ENCODE measurements at places on chromosomes 1 and 21.
A peak's percentile ranks its signal among the peaks of the same experiment; 100 is the strongest.

DNA sequence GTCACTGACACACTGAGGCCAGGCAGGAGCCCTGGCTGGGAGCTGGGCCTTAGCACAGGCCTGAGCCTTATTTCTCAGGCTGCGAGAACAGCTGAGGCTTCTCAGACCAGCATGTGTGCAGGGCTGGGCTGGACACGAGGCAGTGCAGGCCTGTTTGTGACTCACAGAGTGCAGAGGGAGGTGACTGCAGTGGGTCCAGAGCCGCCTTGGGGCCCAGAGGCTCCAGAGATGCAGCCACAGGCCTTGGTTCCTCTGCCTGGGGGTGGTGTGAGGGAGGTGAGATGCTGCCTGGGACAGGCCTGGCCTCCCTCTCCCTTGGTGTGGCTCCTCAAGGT is 61.2 kb upstream of the ETV3 start:
- no peak for DNase-seq

DNA sequence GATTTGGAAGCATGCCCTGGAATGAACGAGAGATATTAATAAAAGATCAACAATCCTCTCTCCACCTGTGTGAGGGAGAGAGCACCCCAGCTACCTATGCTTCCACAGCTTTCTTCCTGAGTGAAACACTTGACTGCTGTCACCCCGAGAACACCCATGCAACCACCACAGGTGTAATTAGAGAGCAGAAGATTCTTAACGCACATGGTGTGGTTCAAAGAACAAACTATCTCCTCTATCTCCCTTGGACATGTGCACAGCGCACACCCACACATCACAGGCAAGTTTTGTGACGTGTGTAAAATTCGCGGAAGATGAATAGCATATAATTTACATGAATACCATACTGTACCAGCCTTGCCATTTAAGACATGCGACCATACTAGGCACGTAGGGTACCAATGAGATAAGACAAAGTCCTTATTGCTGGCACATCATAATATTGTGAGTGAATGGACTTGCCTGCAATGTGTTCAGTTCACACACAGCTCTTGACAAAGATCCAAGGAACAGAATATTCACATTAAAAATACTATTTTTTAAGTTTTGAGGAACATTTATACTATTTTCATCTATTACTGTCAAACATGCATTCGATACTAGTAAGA is 11.6 kb downstream of the ERRFI1 start:
- no peak for DNase-seq

GRCh38 chr1:117097443-117097842 is 24.1 kb downstream of the TRIM45 start:
- no peak for DNase-seq

DNA sequence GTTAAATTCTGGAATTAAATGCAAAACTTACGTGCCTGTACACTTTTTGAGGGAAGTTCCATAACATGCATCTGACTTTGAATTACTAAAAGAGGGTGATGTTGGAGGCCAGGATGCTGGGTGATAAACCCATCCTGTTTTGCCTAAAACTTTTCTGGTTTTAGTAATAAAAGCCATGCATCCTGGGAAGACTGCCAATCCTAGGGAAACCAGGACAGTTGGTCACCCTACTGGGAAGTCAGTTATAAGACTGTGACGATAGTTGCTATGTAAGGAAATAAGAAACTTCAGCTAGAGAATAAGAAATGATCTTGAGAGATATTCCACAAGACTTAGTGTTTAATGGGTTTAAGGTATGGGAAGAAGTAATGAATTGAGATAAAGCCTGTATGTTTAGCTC is 336.6 kb upstream of the LYPLAL1 start:
- no peak for DNase-seq

DNA sequence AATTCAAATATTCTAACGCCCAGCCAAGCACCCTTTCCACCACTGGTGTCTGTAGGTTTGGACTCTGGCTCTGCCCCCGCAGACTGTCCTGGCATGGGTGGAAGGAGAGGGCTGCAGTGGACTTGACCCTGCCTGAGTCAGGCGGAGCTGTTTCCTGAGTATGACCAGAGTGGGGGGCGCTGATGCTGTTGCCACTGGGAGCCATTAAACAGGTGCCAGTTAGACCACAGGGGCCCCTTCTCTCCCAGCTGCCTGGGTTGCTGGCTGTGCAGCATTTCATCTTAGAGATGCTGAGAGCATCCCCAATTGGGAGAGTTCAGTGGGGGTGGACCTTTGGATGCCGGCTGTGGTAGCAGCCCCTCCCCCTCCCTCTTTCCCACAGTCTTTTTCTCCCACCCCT is 539.5 kb downstream of the MATN1 start:
- no peak for DNase-seq

DNA sequence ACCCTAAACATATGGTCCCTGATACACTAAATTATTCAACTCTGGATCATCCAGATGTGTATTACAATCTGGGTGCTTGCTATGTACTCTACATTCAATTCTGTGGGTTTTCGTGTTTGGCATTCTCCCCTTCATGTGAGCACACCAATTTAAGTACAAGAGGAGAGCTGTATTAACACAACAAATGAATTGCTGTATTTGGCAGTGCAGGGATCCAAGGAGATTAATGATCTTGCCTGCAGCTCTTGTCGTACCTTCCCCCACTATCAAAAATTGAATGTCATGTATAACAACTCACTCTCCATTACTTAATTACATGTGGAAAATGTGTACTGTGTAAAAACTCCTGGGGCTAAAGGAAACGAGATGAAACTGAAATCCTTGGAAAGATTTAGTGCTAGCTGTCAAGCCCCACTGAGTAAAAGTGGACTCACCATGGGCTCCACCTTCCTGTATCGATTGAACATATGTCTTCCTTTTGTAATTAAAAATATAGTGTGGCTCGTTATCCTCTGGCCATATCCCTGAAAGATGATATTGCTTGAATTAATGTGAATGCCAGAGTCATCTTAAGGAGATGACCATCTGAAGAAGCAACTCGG is 172.2 kb upstream of the L1TD1 start:
- DNase-seq: no peak

- no peak for DNase-seq
These were observed 21.3 kb upstream of the TARBP1 start for GRCh38 chr1:234500269-234500668.

- DNase-seq: no peak
These were observed 218.0 kb downstream of the DENND1B start for GRCh38 chr1:197557302-197557701.

GRCh38 chr21:41584603-41585176 is 76.7 kb upstream of the TMPRSS2 start:
- no peak for DNase-seq

- no peak for DNase-seq
These were observed 6.2 kb downstream of the ZMYM1 start for GRCh38 chr1:35085421-35085820.

DNA sequence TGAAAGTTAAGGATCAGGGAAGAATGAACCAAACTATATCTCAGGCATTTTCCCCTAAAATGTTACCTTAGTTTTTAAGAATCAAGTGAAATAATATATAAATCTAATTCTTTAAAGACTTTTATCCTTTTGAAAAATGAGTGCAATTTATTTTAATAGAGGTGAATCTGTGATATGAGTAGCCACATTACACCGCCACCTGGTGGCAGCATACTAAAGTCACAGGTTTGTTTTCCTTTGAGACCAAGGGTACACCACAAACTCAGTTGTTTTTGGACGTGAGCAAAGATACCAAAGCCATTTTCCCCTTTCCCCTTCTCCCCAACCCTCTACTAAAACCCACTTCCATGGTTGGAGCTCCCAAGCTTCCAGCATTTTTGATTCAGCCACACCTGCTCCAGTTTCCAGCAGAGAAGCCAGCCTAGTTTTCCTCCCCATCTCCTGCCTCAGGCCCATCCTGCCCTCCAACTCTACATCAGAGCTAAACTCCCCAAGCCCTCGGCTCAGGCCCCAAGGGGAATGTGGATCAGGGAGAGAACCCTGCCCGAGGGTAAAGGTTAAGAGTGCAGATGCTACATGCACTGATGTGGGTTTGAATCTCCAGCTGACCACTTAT is 22.9 kb upstream of the LDLRAP1 start:
- peak; percentile 43 for DNase-seq

GRCh38 chr1:220918285-220918951 is 39.2 kb downstream of the HLX start:
- DNase-seq: no peak

- DNase-seq: no peak
These were observed 117.1 kb upstream of the IFFO2 start for GRCh38 chr1:19073311-19074186.

GRCh38 chr21:39666026-39666425 is 53.3 kb downstream of the B3GALT5 start:
- no peak for DNase-seq

GRCh38 chr1:199907361-199907760 is 120.1 kb upstream of the NR5A2 start:
- DNase-seq: no peak

- DNase-seq: no peak
These were observed 3.8 kb downstream of the PTAFR start for GRCh38 chr1:28172713-28173150.

DNA sequence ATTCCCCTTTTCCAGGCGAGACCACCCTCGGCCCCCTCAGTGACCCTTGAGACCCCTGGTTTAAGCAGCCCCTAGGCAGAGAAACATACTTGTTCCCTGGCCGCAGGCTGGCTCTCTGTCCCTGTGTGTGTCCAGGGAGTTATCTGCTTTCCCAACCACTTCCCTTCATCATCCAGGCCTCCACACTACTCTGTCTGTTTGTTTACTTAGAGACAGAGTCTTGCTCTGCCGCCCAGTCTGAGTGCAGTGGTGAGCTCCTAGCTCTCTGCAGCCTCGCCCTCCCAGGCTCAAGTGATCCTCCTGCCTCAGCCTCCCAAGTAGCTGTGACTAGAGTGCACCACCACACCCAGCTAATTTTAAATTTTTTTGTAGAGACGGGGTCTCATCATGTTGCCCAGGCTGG is 5.8 kb upstream of the VWA1 start:
- no peak for DNase-seq

DNA sequence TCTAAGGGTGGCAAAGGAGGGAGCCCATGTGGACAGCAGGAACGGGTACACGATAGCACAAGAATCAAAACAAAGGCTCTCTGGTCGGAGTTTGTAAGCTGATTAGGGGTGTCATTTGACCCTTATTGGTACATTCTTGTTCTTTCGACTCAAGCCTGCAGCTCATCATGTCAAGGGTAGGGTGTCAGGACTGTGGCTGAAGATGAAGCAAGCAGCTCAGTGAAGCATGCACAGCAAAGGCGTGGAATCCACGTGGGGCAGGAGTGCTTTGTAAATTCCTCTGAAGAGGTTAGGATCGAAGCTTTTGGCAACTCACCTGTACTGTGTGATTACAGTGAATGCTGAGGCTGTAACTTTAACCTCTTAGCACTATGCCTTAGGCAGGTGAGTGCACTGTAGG is 4.7 kb upstream of the ABCB10 start:
- DNase-seq: no peak

DNA sequence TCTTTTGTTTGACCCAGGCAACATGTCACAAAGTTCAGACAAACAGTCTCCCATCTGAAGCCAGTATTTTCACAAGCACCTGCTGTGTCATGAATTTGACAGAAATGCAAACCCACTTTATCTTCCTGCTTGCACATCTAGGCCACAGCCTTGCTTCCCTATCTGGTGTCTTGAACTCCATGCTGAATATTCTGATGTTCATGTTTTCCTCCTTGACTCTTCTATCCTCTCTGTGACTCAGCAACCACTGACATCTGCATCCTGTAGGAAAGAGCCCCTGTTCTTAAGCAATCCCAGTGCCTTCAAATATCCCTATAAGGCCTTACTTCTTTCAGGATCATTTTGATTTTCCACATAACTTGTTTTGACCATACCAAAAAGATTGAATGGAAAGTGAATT is 6.5 kb downstream of the CD55 start:
- DNase-seq: no peak

- no peak for DNase-seq
These were observed 19.5 kb upstream of the PROX1 start for GRCh38 chr1:213968146-213968825.

GRCh38 chr1:176073524-176074157 is 133.4 kb downstream of the COP1 start:
- no peak for DNase-seq

DNA sequence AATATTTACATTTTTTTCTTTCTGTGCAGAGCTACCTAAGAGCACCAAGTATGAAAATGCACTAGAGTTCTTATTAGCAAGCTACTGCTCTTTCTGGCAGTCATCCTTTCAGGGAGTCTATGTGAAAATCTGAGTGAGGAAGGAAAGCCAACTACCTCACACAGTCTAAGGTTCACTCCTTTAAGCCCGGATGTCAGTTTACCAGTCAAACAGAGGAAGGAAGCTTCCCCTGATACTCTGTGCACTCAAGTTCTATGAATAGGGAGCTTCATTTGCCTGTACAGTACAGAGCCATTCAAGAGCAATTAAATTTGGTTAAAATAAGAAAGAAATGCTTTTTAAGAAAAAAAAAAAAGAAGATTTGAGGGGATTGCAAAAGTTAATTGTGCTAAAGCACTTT is 6.9 kb downstream of the COL11A1 start:
- DNase-seq: no peak

- no peak for DNase-seq
These were observed 130.2 kb upstream of the ATP1B1 start for GRCh38 chr1:168976267-168976666.

DNA sequence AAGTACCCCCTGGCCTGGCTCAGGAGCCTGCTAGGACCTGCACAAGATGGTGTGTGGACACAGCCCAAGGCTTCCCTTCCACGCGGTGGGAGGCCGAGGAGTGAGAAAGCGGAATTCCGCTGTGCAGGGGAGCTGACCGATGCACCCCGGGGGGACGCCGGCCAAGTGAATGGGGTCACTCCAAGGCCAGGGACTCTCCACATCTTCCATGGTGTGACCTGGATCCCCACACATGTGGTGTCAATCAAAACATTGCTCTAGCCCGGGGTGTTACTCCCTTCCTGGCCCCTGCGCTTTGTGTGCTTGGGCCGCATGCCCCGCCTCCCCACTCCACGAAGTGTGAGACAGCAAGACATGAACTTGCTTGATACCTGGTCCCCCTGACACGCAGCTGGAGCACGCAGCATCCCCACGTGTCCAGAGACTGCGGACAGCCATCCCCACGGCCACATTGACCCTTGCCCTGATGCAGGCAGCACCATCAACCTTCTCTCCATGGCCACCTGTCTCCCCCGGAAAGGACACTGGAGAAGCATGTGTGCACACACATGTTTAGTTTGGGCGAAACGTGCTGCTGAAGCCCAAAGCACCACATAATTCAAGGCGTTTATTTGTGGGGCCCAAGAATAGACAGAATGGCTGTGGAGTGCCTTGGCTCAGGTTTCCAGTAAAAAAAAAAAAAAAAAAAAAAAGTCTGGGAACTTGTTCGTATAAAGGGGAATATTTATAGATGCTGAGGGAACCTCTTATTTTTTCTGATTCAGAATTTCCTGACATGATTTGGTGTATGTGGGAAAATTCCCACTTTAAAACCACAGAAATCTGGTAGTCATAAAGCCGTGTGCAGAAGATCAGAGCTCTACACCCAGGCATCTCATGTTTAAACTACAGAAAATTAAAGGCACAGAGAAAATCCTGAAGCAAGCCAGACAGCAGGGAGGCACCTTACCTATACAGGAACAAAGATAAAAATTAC is 171.7 kb downstream of the HUNK start:
- DNase-seq: no peak

- no peak for DNase-seq
These were observed 31.4 kb downstream of the VASH2 start for GRCh38 chr1:212981571-212982328.
